ENCODE measurements at places on chromosomes 16 and 17.
A peak's percentile ranks its signal among the peaks of the same experiment; 100 is the strongest.

GRCh38 chr17:29155227-29155965, 24.8 kb downstream of the MYO18A start:
- DNase-seq = no peak

GRCh38 chr17:49495842-49496182, 719 bp downstream of the NGFR start:
- no peak for DNase-seq

GRCh38 chr16:66469291-66469946, 42.3 kb downstream of the BEAN1 start:
- no peak for DNase-seq

- DNase-seq = no peak
Observed at GRCh38 chr17:10087355-10087754, 111.1 kb downstream of the GAS7 start.

GRCh38 chr17:39547713-39548478, 59.8 kb downstream of the NEUROD2 start:
- peak; percentile 72 for DNase-seq

- no peak for DNase-seq
Observed at GRCh38 chr16:83906683-83907082, 7.8 kb downstream of the MLYCD start.

- no peak for DNase-seq
Observed at GRCh38 chr16:4006397-4006999, 109.7 kb downstream of the ADCY9 start.

- no peak for DNase-seq
Observed at GRCh38 chr16:56518425-56518824, 1.4 kb downstream of the BBS2 start.

DNA sequence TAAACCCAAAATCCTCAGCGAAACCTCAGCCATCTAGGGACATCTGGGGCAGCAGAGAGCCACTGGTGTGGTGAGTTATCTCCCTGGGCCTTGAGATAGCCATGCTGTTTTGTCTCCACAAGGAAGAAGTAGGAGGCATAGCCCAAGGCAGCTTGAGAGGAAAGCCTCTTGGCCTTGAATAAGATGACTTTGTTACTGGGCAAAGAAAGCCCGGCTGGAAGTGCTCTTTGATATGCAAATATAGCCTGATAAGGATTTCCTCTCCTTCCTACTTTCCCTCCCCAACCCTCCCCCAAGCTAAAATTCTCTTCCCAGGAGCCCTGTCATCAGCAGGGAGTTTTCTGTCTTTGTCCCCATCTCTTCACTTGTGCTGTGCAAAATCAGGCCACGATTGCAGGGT, 694.4 kb downstream of the MAF start:
- no peak for DNase-seq

- no peak for DNase-seq
Observed at GRCh38 chr16:4244254-4245076, 2.6 kb upstream of the SRL start.

DNA sequence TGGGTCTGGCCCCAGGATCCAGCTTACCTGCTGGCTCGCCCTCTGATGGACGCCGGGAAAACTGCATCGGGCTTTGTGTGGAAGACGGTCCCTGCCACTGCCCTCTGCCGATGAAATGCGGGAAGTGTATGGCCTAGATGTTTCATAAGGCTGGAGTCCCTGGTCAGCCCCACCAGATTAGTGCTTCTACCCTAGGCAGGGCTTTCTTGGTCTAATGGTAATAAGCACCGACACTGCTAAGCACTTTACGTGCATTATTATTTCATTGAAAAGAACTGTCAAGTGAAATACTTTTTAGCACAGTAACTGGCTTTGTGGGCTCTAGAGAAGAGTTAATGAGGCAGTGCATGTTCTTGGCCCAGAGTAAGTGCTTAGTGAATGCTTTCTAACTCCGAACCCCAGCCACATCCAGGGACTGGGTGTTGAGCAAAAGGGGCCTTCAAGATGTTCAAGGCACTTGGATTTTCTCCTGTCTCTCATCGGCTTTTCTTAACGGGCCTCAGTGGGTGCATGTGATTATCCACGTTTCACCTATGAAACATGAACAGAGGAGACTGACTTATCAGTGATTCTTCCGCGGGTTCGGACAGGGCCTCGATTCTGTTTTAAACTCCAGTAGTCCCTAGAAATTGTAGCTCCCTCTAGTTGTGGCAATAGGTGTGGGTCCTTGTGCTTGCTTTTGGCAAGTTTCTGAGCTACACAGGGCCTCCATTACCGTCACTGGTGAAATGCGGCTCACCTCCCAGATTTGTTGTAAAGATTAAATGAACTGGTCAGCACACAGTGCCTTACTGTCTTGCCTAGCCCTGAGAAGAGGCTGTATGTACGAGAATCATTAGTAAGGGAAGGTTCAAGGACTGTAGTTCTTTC, 6.6 kb downstream of the TRAF4 start:
- peak; percentile 79 for DNase-seq

GRCh38 chr17:50188921-50189549, 12.4 kb downstream of the COL1A1 start:
- no peak for DNase-seq

- DNase-seq = no peak
Observed at GRCh38 chr17:61306003-61306402, 93.6 kb upstream of the TBX2 start.

GRCh38 chr16:2429771-2430663, 770 bp downstream of the CCNF start:
- DNase-seq = no peak

DNA sequence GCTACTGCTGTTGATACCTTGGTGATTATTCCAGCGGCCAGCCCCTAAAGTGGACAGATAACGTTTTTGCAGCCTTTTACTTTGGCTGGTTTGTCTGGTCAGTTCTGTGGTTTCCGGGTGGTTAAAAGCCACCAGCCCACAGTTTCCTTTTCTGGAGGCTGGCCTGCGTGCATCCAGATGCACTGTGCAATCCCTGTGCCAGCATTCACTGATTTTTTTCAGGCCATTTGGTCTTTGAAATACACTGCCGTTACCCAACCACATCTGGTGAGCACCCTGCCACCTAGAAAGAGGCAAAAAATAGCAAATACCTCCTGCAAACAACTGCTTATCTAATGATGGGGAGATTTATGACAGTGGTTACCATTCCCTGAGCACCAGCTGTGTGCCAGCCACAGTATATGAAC, 797 bp downstream of the NUDT7 start:
- DNase-seq = no peak

GRCh38 chr17:9594065-9594464, 17.6 kb downstream of the CFAP52 start:
- no peak for DNase-seq

DNA sequence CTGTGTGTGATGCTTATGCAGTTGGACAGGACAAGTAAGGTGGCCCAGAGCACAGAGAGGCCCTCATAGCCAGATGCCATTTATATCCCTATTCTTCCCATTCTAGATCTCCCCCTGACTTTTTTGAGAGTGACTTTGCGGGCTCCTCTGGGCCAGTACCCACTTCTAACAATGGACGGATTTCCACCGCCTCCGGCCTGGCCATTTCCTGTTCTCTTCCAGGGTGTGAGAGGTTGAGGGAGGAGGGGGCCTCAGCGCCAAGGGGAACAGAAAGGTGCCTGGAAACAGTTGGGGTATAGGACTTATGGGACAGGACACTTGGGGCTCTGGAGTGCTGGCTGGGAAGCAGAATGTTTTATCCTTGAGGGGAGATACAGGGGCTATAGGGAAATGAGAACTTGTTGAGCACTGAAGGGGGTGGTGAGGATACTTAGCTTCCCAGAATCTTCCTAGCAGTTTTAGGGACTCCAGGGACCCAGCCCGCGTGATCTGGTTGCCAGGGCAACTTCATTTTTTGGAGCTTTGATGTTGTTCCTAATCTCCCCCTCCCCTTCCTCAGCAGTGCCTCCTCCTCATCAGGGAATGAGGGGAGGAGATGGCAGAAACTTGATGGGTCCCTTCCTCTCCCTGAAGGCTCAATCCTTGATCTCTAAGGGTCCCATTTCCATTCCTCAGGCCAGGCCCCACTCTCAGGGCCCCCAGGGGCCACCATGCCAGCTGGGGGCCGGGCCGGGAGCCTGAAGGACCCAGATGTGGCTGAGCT, 3.6 kb downstream of the TAOK2 start:
- no peak for DNase-seq

GRCh38 chr16:72911971-72912370, 136.0 kb downstream of the ZFHX3 start:
- no peak for DNase-seq

DNA sequence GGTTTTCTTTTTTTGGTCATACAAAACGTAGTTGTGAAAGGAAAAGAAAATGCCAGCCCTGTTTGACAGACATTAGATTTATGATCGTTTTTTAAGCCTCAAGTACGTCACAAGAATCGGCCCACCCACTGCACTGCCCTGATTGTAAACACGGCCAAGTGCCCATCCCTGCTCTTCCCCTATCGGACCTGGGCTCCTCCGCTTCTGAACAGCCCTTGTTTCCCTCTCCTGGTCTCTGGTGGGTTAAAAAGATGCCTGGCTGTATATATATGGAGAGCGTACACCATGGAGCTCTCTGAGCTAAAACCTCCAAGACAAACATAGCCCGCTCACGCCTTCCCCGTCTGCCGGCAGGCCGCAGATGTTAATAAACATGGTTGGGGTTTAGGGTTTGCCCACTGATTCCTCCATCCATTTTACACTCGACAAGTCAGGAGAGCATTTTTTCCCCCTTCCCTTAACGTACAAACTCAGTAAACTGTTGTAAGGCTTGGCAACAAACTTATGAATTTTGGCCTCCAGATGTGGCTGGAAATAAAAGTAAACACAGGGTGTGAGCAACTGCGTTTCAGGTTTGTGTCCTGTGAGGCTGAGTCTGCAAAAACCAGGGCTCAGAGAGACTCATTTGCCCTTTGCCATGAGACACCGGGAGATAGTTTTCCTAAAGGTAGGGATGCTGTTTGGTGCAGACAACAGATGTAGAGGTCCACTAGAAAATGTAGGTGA, 325.9 kb downstream of the SOX9 start:
- no peak for DNase-seq

DNA sequence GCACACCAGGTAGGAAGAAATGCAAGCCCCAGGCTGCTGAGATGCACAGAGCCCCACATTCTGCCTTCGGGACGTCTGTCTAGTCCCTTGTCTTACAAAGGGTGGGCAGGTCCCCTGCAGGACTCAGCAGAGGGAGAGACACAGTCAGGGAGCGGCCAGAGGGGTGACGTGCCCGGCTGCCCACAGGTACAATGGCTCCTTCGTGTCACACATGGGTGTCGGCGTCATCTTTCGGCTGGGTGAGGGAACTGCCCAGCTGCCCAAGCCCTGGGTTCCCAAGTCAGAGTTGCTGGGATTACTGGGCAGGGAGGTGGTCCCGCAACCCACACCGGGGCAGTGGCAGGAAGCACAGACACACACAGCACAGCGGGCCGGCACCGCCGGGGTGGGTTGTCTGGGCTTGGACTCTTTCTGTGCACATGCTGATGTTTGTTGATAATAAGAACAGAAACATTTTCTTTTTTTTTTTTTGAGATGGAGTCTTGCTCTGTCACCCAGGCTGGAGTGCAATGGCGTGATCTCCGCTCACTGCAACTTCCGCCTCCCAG, 80.6 kb downstream of the JPH3 start:
- DNase-seq = no peak

- DNase-seq = no peak
Observed at GRCh38 chr16:66810391-66810790, 9.0 kb upstream of the TERB1 start.

GRCh38 chr16:56226187-56226586, 34.9 kb downstream of the GNAO1 start:
- DNase-seq = no peak

DNA sequence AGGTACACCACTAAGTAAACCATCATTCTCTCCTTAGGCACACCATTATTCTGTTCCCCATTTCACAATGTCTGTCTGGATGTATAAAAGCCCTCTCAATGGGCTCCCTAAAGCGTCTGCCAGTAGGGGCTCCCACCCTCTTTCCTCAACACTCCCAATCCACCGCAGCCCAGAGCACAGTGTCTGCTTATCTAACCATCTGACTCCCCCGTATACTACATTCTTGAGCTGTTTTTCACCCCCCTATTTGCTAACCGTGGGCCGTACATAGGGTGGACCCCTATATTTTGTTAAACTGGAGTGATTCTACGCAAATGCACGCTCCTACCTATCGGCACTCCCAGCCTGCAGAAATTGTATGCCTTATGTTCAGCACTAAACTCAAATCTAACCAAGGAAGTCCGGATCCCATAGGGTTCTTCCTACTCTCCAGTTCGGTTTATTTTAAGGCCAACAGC, 685 bp upstream of the PSMD3 start:
- no peak for DNase-seq

GRCh38 chr17:1994707-1995106, 30.4 kb downstream of the RTN4RL1 start:
- DNase-seq = no peak

DNA sequence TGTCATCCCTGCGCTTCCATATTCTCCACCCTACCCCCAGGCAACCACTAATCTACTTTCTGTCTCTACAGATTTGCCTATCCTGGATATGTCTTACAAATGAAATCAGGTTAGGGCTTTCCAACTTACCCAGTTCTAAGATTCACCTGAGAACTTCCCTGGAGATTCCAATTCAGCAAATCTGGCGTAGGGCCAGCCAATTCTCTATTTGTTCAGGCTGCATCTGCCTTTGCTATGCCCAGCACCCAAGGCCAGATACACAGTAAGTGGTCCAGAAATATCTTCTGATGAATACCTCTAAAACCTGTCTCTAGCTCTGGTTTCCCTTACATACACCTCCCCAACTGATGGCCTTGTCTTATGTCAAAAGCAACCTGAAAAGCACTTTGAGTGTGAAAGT, 10.4 kb upstream of the CTCF start:
- no peak for DNase-seq

- no peak for DNase-seq
Observed at GRCh38 chr17:1047177-1047878, 50.4 kb downstream of the TIMM22 start.

DNA sequence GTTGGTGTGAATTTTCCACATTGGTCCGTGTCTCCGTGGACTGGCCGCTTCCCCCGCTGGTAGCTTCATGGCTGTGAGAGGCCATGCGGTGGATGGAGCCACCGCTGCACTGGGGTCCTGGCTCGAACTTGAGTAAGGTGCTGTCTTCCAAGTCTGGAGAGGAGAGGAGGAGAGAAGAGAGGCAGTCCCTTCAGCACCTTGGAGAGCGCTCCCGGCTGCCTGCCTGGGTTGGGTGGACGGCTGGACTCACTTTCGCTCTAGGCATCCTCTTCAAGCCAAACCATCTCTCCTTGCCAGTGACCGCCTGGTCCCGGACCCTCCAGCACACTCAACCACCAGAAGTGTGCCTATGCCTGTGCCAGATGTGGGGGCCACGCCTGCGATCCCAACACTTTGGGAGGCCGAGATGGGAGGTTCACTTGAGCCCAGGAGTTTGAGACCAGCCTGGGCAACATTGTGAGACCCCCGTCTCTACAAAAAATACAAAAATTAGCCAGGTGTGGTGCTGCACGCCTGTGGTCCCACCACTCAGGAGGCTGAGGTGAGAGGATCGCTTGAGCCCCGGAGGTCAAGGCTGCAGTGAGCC, 6.2 kb downstream of the JPH3 start:
- no peak for DNase-seq

DNA sequence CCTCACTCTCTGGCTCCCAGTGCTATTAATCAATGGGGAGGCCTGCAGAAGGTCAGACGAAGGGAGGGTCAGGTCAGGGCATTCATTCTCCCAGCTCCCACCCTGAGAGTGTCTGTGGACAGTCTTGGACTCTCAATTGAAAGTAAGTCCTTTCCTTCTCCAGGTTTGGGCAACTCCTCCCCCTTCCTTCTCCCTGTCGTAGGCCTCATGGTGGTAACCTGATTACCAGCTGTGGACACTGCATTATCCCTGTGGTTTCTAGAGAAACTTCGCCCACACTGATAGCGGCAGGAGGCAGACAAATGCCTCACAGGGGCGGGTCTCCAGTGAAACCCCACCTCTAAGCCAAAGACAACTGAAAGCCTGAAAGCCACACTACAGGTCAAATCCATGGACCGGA, 57.7 kb upstream of the SLC25A19 start:
- DNase-seq = no peak
